ENCODE measurements at places on chromosomes 3 and 15.
A peak's percentile ranks its signal among the peaks of the same experiment; 100 is the strongest.

- DNase-seq: peak; percentile 67
These were observed 40.4 kb downstream of the DNAJB8 start for GRCh38 chr3:128426128-128426921.

DNA sequence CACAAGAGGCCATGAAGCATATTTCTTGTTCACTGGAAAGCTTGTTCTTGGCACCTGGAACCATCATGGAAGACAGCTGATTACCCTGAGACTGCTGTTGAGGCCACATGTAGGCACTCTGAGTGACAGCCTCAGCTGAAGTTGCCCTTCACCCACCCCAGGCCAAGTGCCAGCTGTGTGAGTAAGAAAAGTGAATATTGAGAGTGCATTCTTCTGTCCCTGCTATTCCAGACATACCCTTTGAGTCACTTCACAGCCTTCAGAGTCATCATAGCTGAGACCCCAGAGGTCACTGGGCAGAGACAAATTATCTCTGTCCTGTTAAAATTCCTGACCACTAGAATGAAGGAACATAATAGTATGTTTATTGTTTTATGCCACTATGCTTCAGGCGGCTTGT is 79.6 kb downstream of the NFKBIZ start:
- DNase-seq: no peak

DNA sequence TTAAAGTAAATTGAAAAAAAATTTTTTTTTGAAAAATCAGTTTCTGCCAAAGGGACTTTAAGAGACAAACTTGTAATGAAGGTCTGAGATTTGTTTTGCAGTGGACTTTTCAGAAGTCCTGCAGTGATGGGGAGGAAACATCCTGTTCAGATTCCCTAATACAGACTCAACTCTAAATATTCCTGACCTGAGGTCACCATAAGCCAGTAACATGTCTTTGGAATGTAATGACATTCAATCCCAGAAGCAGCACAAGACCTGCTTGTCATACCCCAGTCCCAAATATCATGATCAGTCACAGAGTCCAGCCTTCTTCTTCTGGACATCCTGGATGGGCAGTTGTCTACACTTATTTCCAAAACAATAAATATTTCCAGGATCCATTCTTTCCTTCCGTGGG is 53.6 kb downstream of the TMEM39A start:
- DNase-seq: no peak

- DNase-seq: no peak
These were observed 307.0 kb upstream of the ROPN1 start for GRCh38 chr3:124298951-124299350.

DNA sequence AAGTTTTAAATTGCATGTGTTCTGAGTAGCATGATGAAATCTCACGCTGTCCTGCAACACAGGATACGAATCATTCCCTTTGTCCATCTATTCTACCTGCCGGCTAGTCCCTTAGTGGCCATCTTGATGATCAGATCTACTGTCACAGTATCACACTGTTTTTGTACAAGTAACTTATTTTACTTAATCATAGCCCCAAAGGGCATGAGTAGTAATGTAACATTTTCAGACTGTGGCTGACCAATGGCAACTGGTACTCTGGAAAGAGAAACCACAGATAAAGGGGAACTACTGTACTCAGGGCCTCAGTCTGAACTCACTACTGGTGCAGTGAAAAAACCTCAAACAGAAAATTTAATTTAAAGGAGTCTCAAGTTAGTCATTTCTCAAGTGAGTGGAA is 127.3 kb upstream of the MRPL3 start:
- no peak for DNase-seq

DNA sequence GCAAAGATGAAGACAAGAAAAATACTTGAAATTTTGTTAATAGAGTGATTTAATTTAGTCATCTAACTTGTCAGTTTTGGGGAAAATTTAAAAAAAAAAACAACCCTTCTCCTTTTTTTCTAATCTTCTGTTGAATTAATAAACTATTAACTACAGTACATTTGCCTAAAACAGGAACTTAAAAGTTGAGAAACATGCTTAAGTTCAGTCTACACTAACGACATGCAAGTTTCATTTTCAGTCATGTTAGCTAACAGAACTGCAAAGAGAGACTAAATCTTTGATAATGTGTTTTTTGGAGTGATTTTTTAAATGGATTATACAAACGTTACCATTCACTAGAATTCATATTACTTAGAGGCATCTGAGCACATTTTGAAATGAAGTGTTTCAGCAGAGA is 71.9 kb upstream of the MBNL1 start:
- DNase-seq: no peak

GRCh38 chr3:156648086-156648485 is 26.3 kb upstream of the TIPARP start:
- no peak for DNase-seq

- peak; percentile 3 for DNase-seq
These were observed 630 bp downstream of the ATP6V1A start for GRCh38 chr3:113747283-113748046.

- DNase-seq: peak; percentile 55
These were observed 124.6 kb upstream of the ARHGEF3 start for GRCh38 chr3:56926243-56926946.

GRCh38 chr3:114376516-114377185 is 82.8 kb downstream of the TIGIT start:
- DNase-seq: no peak

- DNase-seq: no peak
These were observed 34.5 kb downstream of the DAPK2 start for GRCh38 chr15:64011736-64012135.

DNA sequence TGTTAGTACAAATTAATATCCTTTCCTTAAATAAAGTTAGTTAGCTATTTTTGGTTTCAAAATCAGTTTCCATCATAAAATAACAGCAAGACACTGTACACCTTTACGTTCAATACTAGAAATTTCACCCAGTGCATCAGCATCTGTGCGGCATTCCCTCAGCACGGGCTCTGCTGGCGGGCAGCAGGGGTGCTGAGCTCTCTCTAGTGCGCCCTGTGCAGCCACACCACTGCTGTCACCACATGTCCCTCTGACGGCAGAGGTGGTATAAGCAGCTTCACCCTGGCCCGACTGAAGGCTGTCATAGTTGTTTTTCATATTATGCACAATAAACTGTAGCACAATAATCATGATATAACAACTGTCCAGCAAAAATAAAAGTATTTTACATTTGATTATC is 35.4 kb downstream of the FAN1 start:
- no peak for DNase-seq

DNA sequence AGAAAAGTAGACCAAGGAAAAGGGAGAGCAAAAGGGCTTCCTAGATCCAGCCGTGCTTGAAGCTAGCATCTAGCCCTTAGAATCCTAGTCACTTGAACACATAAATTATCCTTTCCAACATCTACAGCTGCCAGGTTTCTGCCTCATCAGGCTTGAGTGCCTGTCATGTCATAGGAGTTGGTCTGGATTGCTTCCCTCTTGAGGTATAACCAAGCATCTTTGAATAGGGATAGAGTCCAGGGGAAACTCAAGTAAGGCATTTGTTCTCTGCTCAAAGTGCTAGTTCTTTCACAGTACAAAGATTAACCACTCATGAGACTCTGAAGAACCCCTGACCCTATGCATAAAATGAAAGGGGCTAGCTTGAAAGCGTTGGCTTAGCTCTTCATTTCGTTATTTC is 72.3 kb downstream of the SLCO3A1 start:
- DNase-seq: no peak

DNA sequence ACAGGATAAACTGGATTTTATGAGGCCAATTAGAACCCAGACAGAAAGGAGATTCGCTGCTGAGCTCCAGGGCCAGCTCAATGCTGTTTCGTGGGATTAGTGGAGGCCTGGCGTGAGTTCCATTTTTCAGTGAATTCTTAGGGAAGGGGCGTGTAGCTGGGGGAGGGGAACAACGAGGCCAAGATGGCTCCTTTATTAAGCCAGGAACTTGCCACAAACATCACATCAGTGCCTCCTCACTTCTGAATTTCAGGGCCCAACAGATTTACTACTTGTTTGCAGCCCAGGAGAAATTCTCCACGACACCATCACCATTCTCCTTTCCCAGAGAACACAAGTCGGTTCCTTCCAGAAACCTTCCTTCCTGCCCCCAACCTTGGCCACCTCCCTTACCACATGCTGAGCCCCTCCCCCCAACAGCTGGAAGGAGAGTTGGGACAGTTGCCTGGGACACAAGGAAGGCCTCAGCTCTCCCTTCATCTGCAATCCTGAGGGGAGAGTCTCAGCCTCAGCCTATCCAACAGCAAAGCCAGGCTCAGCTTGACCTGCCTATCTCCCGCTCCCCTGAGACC is 5.8 kb downstream of the IGDCC4 start:
- no peak for DNase-seq

GRCh38 chr3:129266651-129267050 is 12.0 kb upstream of the HMCES start:
- DNase-seq: no peak

DNA sequence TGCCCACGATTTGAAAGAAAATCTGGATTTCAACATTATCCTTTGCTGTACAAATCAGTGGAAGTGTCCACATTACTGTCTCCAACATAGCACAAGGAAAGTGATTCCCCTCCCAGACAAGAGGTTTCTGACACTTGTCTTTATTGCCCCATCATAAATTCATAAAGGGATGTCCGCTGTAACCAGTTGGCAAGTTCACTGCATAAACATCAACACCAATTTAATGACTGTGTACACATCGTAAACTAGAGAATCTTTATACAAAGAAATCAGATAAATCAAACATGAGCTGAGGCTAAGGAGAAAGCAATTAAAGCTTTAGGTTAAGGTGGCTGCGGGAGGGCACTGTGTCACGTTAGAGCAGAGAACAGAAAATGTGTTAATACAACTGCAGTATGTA is 129.8 kb downstream of the MEIS2 start:
- no peak for DNase-seq

GRCh38 chr3:197256836-197257444 is 41.5 kb downstream of the DLG1 start:
- peak; percentile 38 for DNase-seq

- no peak for DNase-seq
These were observed 956.6 kb downstream of the SQOR start for GRCh38 chr15:46591462-46591861.

DNA sequence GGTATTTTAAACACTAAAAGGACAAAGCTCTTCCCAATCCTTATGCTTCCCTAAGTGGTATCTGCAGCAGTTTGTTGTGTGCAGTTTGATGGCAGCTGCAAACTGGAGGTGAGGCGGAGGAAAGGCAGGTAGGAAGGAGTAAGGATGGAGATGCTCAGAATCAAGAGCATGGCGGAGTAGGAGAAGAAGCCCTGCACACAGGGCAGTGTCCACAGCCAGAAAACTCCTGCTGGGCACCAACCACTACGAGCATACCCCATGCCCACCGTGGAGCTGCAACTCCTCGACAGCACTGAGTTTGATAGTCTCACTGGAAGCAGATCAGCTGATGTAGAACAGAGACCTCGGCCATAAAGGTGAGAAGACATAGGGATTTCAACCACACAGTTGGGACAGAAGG is 30.3 kb upstream of the ESYT3 start:
- no peak for DNase-seq

- no peak for DNase-seq
These were observed 51.9 kb downstream of the ZBTB20 start for GRCh38 chr3:115095236-115095635.

DNA sequence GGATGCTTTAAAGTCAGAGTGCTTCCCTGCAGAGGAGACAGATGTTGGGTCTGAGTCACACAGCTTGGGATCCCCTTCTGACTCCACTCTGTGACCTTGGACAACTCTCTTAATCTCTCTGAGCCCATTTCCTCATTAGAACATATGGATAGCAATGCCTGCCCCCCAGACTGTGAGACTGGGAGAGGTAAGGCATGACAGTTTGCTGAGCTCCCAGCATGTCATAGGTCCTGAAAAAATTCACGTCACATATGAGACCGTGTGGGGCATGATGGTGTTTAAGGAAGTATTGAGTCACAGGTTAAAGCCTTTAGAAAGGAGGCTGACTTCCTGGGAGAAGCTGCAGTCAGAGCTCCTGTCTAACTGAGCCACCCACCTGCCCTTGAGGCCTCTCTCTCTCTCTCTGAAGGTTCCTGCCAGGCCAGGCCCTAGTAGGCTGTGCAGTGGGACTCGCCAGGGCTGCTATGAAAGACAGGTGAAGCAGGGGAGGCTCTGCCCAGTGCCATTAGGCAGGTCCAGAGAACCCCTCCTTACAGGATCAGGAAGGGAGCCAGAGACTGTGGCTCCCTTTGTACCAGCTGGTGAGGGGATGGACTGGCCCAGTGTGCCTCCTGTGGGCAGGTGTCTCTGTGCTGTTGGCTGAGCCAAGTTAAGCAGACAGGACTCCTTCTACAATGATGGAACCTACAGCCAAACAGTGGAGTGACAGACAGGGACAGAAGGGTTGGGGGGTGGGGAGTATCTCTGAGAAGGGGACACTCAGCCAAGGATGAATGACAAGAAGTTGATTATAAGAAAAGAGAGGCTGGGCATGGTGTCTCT is 19.5 kb upstream of the DOCK3 start:
- no peak for DNase-seq

GRCh38 chr3:64443546-64444381 is 218.5 kb upstream of the PRICKLE2 start:
- DNase-seq: peak; percentile 60

DNA sequence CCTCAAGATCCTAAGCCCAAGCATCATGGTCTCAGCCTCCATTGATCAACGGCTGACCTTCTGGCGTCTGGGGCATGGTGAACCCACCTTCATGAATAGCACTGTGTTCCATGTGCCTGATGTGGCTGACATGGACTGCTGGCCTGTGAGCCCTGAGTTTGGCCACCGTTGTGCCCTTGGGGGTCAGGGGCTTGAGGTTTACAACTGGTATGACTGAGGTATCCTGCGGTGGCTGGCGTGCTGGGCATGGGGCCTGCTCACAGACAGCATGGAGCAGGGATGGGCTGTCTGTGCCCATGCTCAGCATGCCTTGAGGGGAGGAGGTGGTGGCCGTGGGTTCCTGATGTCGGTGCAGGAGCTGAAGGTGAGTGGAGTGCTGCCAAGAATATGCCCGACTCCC is 3.3 kb downstream of the DALRD3 start:
- DNase-seq: no peak

- no peak for DNase-seq
These were observed 1328.9 kb downstream of the ROBO2 start for GRCh38 chr3:78368636-78369345.

DNA sequence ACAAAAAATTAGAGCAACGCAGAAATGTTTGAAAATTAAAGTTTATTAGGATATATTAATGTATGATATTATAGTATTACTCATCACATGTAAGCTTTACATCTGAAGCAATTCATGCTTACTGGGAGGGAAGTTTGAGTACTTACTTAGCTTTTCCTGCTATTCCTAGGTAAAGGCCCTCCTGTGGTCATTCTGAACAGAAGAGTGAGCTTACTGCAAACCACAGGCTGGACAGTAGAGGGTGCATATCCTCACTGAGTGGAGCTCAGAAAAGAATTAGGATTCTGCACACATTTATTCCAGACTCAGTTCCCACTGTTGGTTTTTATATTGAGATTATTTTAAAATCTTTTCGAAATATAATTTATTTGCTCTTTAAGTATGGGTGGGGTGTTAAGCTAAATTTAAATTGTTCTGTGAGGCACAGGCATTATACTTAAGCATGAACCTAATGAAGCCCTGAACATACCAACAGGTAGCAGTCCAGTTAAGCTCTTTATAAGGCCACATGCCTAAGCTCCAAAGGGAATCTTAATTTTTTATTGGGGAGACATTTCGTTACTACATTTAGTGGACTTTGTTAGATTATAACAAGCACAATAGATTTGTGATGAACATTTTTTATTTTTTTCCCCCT is 10.2 kb downstream of the MRPS22 start:
- DNase-seq: peak; percentile 52

- no peak for DNase-seq
These were observed 20.8 kb downstream of the UBE2E1 start for GRCh38 chr3:23826382-23827064.
